Central memory CD4-positive, alpha-beta T cell (primary cell): ENCODE measurements at places on chromosomes 16 and 17.

- no peak for DNase-seq
Observed at GRCh38 chr17:66357037-66357436, 54.6 kb downstream of the PRKCA start.

GRCh38 chr17:20998571-20999043, 44.2 kb downstream of the USP22 start:
- DNase-seq: no peak

- DNase-seq: no peak
Observed at GRCh38 chr17:58195518-58196123, 3.1 kb downstream of the EPX start.

DNA sequence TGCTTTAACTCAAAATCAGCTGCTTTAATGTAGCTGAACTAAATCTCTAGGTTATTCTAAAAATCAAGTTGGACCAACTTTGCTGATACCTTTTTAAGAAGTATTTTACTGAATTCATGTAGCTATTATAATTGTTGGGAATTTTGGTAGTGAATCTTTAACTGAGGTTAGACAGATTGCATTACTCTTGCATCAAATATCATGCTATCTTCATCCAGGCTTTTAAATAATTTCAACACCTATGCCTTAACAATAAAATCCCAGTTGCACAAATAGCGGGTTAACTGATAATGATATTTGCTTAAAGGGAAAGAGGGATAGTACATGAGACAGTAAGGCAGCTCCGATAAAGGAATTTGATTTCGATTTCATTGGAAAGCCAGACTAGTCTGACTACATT, 241.3 kb upstream of the TBX2 start:
- no peak for DNase-seq

- peak; percentile 88 for DNase-seq
Observed at GRCh38 chr17:58153046-58153445, 4.9 kb downstream of the OR4D1 start.

DNA sequence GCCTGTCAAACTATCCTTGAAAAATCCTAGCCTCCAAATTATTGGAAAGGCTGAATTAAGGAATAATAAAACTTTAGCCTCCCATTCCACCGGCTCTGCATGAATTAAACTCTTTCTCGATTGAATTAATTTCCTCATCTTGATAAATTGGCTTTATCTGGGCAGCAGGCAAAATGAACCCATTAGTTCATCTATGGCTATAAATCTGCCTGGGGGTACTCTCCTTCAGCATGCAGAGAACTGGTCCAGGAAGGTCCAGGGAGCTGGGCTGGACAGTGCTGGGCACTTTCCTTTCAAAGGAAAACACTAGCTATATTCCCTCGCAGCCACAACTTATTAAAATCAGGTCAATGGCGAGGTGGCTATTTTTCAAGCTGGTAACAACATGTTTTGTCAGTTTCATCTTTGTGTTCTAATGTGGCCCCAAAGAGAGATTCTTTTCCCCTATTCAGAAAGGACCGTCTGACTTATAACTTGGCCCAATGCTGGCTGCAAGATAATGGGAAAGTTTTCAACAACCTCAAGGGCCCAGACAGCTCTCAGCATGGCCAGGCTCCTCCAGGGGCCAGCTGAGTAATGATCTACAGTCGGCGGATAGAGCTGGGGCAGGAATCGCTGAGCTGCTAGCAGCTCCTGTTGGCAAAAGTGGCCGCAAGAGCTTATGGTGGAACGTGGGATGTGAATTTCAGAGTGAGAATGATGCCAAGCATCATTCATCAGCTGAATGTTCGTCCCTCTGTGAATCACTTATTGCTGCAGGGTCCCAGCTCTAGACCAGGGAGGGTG, 326.9 kb downstream of the SLC39A11 start:
- DNase-seq: no peak
